ENCODE measurements at places on chromosomes 2 and 18.

DNA sequence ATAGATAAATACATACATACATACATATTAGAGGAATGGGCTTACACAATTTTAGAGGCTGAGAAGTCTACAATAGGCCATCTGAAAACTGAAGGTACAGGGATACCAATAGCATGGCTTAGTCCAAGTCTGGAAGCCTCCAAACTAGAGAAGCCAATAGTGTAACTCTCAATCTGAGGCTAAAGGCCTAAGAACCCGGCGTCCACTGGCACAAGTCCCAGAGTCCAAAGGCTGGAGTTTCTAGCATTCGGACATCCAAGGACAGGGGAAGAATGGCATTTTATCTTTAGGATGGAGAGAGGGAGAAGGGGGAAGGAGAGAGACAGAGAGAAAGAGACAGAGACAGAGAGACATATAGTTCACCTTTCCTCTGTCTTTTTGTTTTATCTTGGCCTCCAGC is 63.7 kb upstream of the SYT4 start:
- no peak for DNase-seq

DNA sequence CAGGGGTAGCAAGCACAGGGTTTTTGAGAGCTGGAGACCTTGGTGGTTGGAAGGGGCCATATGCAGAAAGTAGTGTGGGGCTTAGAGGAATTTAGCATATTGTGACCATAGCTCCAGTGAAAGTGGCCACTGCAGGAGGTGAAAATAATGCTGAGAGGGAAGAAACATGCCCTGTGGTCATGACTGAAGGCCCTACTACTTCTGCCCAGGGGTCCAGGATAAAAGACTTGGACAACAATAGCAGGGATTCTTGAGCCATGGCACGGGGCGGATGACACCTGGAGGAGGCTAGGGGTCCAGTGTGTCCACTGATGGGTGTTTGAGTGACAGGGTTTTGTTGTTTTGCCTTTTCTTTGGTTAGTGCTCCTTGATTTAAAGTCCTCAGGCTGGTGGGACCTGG is 694.6 kb downstream of the CPS1 start:
- no peak for DNase-seq

DNA sequence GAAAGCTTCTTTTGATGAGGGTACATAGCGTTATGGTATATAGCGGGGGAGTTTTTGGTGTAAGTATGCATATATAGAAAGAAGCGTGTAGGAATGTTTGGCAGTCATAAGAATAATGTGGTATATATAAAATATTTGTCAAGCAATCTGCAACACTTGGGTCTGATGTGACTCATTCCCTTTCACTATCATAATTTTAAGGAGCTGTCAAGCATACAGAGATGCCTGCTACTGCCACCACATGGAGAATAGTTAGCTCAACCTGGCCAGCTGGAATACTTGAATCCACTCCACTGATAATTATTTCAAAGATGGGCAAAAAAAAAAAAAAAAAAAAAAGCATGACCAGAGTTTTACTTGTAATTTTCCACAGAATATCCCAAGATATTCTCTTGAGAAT is 559.8 kb upstream of the REG3G start:
- DNase-seq, result no peak

DNA sequence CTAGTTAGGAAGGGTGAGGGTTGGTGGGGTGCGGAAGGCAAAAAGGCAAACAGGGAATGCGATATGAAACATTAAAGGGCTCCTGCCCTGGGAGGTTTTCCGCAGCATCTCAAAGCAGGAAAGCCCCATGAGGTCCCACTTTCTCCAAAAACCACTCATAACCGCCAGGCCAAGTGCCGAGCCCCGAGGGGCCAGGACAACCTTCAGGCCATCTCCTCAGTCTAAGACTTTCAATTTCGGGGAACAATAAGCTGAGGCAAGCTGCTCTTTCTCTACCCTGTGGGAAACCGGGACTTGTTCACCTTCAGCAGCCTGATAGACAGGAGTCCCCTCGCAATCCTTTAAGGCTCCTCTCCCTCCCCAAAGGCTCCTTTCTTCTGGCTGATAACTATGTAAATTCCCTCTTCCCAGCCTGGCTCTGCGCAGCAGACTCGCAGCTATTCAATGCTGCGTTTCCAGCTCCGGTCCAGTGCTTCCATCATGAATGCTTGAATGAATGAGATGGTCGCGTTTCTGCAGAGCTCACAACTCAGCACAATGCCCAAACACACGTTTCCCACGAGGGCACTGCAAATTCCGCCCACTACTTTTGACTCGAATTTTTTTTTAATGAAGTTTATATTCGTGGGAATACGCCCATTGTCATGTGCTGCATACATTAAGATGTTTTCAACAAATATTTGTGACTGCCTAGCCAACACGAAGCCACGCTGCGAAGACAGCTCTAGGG is 1.4 kb downstream of the LAMA1 start:
- peak; percentile 36 for DNase-seq

DNA sequence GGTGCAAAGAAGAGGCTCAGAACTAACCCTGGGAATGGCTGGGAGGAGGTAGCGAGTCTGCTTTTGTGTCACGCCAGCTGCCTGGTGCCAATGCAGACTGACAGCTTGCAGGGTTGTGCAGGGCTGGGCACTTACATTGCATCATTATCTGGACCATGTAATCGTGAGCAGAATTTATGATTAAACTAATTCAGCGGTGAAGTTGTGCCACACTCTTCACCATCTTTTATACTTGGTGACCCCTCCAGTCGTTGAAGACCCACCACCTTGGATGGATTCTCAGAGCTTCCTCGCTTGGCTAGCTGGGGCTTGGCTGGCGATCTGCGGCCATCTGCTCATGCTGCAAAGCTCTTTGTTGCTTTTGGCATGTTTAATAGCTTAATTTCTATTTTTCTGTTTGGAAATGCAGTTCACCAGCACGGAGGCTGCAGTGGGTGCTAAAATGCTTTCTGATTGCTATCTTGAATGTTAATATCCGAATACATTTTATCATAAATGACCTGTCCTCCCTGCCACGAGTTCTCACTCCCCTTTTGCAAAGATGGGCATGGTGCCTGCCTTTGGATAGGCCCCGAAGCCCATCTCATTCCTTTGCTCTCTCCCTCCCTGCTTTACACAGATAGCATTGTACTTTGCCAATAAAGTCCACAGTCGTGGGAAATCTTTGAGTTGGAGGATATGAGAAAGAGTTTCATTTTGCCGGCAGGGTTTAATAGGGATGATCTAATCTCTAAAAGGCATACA is 188.2 kb downstream of the PRKCE start:
- peak; percentile 56 for DNase-seq

DNA sequence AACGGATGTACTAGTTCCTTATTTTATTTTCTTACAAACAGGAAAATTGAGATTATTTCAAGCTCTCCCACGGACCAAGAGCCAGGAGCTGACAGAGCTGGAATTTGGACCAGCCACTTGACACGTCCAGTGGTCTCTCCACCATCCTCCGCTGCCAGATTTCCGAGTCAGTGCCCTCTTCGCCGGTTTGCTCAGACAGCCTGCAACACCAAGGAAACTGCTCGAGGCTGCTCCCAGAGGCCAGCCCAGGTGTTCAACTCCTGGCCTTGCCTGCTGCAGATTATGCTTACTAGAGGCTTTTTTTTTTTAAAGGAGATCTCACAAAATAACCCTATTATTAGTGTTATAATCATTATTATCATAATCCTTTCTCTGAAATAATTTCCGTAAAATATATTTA is 779.8 kb downstream of the RNF144A start:
- DNase-seq, result no peak

GRCh38 chr2:7612969-7613368 is 695.8 kb downstream of the RNF144A start:
- DNase-seq, result no peak
